ENCODE measurements at places on chromosomes 4 and X.

DNA sequence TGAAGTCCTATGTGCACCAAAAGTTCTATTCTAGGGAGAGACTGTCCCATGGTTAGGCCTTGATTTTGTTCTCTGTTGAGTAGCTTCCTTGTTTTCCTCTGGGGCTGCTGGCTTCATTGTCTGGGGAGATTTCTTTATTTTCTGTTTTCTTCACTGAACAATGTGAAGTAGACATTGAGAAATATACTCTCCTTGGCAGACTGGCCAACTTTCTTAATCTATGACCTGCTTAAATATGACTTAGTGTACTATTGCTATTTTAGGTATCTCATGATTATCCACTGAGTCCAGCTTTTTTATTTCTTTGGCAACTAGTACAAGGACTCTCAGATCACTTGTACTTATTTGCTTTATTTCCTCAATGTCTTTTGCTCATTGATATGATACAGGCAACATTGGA is 1594.6 kb downstream of the ARAP2 start:
- DNase-seq, result no peak

- peak; percentile 39 for DNase-seq
Observed at GRCh38 chr4:125091-125771, 930 bp downstream of the ZNF718 start.

DNA sequence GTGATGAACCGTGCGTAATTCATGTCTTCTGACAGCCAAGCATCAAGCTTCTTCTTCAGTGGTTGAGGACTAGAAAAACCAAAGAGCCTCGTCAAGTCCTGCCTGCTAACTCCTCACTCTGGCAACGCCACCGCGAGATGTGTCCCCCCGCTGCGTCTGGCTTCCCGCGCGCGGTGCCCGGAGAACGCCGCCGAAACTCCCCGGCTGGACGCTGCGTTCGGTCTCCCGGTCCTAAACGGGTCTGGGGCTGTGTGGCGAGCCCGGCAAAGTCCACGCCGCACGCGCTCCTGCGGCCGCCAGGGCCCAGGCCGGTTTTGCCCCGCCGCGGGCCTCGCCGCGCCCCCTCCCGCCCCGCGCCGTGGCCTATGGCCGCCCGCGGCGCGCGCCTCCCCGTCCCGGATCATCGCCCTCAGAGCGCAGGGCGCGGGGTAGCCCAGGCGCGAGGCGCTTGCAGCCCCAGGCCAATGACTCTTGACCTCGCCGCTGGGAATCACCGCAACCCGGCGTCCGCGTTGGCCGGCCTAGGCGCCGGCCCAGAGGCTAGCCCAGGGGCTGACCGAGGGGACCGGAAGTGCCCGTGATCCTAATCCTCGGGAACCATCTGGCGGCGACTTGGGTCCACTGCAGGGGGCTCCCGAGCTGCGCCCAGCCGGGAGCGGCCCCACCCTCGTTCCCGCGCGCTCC is at the start of gene AADAT:
TSS of gene AADAT (minus strand) at position 289 of the 684 bp plus-strand sequence. CDS start at position 23, 266 bp downstream.
- DNase-seq, result no peak

GRCh38 chr4:150310159-150310895 is 232.1 kb downstream of the DCLK2 start:
- no peak for DNase-seq

DNA sequence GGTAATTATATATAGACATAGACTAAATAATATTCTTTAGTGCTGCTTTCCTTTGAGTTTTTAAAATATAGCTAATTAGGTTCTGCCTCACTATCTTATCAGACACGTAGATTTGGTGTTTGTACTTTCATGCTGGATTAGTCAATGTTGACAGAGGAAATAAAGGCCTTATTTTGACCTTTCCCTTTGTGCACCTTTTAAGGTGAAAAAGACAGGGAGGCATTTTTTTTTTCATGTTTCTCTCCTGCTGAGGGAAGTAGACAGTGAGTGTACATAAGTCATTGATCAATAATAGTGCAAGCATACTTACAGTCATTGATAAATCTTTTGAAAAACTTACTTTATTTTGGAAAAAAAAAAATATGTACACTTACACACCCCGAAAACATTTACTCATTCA is 467.8 kb downstream of the GRXCR1 start:
- DNase-seq, result no peak

DNA sequence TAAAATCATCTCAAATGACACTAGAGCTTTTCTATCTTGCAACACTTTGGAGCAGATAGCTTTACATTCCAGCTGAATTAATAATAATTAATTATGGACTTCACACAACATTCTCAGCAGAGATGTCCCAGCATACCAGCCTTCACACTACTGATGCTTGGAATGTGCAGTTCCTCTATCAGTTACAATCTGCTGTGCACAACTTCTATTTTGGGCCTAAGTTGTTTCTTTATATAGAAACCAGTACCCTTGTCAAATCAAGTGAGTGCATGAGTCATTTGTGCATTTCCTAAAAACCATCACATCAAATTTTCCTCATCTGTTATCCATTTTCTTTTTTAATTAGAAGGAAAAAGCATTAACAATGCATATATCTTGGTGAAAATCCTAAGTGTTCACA is 8.8 kb upstream of the RASL11B start:
- DNase-seq, result no peak

DNA sequence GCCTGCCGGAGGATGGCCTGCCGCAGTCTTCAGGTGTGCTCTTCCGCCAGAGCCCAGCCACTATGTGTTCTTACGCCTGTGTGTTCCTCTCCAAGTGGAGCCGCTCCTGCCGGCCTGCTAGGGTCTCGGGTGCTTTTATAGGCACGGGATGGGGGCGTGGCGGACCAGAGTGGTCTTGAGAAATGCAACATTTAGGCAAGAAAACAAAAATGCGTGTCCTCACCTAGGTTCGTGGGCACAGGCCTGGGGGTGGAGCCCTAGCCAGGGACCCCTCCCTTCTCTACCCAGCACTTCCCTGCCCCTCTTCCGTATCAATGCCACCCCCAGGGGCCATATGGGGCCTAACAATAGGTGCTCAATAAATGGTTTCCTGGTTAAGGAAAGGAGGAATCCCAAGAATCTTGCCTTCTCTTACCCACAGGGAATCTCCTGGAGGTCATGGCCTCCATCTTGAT is 34.4 kb upstream of the LRBA start:
- no peak for DNase-seq

DNA sequence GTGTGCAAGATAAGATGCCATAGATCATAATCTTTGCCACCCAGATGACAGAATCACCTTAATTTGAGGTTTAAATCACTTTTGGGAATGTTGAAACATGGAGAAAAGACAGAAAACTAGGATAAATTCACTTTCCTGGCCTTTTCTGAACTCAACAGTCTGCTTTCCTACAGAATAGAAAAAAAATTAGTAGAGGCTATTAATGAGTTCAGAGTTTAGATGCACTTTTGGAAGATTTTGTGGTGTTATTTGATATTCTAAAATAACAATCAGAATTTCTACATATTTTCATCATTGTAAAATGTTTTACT is 195.9 kb downstream of the CAMK2D start:
- no peak for DNase-seq

GRCh38 chr4:28238876-28239275 is 1378.2 kb downstream of the STIM2 start:
- no peak for DNase-seq

DNA sequence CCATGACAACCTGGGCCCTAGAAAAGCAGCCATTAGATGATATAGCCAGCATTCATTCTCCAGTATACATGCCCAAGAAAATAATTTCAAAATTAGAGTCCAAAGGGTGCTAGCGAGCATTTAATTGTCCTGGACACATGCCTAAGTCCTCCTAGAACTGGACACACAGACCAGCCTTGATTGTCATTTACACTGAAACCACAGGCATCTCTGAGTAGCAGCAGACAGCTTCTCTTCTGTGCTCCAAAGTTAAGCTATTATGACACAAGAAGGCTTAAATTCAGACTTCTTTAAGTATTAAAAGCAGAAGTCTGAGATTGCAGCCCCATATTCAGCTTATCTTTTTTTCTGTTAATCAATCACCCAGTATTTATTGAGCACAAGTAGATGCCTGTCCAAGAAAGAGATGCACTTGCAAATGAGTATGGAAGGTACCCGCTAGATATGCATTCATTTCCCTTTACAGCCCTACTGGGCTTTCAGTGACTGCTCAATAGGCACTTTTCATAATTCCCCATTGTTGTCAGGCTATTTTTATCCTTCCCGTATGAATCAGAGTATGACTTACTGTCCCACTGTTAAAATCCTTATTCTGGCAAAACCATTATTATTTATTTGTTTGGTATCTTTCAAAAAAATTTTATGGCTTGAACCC is 374.1 kb downstream of the FBXW7 start:
- no peak for DNase-seq
